ENCODE measurements at places on chromosomes 5 and 9. TPM values are rescaled to one million over a fixed set of nuclear protein-coding genes. Genes with fewer than 3 reads are reported as not detected.

Gene TEX48
- not detected for polyA plus RNA-seq

Gene FOXI1
- 8.1 TPM for polyA plus RNA-seq

Gene TOR4A
- polyA plus RNA-seq = 3.7 TPM

Gene C5orf46
- polyA plus RNA-seq = not detected

Gene PDE6A
- 0.14 TPM for polyA plus RNA-seq

Gene BNIP1
- 16.8 TPM for polyA plus RNA-seq

Gene SPATA31D4
- polyA plus RNA-seq = not detected

Gene C8G
- polyA plus RNA-seq = 0.58 TPM

All from right renal cortex interstitium (tissue), 3 donors.